ENCODE measurements at places on chromosomes 5 and 9.

DNA sequence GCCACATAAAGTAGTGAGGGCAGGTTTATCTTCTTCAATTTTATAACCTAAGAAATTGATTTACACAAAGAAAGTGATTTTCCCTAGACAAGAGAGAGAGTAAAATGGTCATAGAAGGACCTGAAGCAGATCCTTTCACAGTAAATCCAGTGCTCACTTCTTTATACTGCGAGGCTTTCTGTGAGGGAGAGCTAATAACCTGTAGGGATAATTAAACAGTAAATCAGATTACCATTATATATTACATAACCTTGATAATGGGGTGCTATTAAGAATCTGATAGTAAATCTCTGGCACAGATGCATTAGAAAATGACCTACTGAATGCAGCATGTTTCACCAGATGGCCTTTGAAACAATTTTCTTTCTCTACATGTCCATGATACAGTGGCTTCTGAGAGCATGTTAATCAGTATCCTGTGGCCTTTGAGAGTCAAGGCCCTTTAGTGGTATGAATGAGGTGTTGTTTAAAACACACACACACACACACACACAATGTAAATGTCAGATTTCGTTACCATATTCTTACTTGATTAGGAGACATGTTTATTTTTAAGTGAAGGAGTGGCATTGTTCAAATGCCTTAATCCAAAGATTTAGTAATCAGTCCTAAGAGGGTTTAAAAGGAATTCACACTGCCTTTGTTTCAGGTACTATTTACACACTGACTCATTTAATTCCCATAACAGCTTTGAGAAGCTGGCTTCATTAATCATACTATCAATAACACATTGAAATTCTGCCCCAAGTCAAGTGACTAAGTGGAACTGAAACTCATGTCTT lies 124.7 kb downstream of the ALDH1A1 start:
- DNase-seq = no peak

DNA sequence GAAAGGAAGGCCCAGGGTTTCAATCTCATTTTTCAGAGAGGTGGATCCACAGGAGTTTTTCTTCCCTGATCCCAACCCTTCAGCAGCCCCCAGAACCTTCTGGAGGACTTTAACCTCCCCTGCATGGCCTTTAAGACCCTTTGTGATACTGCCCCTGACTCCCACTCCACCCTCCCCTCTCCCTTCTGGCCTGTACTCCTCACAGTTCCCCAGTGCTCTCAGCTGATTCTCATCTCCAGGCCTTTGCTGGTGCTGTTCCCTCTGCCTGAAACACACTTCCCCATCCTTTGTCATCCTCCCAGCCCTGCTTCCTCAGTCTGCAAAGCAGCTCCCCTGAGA lies 18.5 kb downstream of the NEURL1B start:
- DNase-seq = peak; percentile 26

DNA sequence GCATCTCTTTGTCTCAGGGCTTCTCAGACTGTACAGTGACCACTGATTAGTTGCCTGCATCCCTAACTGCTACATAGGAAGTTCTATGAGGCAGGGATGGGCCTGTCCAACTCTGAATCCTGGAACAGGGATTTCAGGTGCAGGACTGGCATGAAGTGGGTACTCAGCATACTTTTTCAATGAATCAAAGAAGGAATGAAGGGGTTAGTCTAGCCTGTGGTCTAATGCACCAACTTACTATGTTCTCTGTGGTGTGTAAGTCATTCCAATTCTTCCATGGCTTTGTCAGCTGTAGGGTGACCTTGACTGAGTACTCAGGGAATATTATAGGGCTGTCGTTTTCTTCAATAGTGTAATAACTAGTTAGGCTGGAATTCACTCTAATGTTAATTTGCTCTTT lies 8.3 kb downstream of the COL15A1 start:
- no peak for DNase-seq

DNA sequence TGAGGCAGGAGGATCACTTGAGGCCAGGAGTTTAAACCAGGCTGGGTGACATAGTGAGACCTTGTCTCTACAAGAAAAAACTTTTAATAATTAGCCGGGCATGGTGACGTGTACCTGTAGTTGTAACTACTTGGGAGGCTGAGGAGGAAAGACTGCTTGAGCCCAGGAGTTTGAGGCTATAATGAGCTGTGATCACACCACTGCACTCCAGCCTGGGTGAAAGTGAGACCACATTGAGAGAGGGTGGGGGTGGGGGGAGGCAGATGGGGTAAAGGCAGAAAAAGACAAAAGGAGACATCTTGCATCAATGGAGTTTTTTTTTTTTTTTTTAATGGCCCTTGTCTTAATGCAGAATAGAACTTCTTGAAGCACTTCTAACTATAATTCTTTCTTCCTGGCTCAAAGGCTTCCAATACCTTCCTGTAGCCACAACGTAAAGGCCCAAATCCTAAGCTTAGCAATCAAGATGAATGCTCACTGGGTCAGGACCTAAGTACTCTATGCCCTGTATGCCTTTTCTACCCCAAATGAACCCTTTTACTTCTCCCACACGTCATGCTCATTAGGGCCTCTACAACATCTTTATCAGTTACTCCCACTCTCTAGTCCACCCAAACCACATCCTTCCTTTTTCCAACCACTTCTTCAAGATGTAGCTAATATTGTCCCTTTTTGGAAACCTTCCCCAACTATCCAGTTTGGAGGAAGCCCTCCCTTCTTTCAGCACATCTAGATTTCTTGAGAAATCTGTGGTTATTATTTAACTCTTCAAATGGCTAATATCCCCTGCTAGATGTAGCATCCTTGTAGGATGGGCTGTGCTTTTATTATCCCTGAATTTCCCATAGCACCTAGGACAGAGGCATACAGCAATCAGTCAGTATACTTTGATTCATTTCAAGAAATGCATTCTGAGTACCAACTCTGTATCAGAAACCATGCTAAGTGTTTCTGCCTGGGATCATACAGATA lies 40.8 kb downstream of the CSF2 start:
- no peak for DNase-seq

DNA sequence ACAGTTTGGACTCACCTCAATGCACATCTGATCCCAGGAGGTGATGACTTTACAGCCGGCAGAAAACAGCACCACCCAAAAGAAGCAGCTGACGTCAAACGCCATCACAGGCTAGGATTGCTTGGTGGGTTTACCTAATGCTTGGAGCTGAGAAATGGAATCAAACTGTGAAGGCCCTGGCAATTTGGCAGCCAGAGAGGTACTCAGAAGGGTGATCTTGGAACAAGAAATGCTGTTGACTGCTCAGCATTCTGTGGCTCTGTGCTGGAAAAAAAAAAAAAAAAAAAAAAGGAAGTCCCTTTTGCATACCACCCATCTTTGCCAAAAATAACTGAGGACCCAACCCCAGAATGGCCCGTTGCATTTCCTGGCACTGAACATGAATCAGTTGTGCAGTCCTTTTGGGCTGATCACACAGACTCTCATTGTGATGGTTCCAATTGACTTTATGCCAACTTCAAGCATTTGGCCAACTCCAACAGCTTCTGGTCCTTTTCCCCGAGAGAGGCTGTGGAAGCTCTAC lies at the start of gene CD180:
Gene CD180, minus strand, starts transcription at position 263 of the 523 bp plus-strand sequence. Its CDS starts 158 bp downstream, at position 105.
- no peak for DNase-seq

DNA sequence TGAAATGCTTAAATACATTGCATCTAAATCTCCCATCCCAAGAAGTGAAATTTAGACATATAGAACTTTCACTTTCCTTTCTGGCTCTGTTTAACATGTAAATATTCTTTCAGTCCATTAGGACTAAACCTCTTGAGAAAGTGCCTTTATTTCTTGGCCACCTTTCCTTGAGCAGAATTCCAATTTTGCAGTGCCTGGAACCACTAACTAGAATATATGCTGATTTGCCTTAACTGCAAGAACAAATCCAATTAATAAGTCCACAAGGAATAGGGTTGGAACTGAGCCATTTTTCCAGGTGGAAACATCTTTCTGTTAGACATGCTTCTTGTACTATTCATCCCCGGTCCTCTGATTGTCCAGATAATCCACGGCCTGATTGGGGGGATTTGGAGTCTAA lies 478.0 kb downstream of the ENC1 start:
- DNase-seq = no peak

DNA sequence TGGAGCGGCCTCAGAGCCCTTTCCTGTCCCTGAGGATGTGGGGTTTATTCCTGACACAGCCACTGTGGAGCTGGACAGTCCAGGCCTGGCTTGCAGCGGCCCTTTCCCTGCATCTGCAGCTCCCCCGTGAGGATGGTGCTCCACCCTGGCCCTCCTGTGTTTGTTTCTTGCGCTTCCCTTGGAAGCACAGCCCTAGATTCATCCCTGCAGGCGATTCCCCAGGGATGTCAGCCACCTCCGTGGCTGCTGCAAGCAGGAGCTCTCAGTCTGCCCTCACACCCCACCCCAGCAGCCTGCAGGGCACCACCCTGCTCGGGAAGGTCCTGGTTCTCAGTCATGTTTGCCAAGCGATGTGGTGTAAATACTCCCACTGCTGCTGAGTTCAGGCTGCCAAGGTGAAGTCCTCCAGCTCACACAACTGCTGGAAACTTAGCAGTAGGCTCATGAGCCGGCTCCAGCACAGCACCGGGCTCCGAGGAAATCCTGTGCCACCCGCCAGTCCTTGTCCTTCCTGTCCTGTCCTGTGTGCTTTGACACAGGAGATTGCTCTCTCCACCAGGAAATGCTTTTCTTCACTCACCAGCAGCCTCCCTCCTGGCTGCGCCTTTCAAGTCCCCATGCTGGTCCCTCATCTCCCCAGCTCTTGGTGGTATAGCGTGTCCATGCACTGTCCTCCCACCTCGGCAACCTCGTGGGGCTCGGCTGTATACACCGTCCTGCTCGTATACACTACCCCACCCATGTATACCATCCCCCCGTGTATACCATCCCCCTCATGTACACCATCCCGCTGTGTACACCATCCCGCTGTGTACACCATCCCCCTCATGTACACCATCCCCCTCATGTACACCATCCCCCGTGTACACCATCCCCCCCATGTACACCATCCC lies 16.2 kb downstream of the ROPN1L start:
- DNase-seq = no peak
